ENCODE measurements at places on chromosomes 2 and 18.

DNA sequence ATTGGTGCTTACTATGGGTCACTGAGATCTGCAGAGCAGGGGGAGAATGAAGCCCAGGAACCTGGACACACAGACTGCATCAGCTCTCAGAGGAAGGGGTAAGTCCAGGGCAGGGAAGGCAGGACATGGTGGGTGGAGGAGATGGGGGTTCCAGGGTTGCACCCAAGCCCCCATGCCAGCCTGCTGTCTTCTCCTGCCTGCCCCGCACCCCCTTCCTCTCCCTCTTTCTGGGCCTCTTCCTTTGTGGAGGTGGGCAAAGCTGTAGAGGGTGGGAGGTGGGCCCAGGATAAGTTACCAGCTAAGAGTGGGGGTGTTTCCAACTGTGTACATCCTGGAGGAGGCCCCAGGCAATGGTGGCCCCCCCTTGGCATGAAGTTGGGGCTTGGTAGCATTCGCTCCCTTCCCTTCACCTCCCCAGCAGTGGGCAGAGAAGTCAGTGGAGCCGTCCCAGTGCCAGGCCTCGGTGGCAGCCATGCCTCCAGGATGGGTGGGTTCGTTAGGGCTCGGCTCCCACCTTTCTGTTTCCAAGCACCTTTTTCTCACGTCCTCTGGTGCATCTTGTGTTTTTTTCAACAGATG is 132.2 kb downstream of the CLIP4 start:
- no peak for DNase-seq

- no peak for DNase-seq
Measured at GRCh38 chr18:70430501-70431173, 141.8 kb downstream of the SOCS6 start.

GRCh38 chr2:1430491-1430890 is 17.2 kb downstream of the TPO start:
- no peak for DNase-seq

- DNase-seq, result no peak
Measured at GRCh38 chr2:65096948-65097347, 33.0 kb downstream of the RAB1A start.

DNA sequence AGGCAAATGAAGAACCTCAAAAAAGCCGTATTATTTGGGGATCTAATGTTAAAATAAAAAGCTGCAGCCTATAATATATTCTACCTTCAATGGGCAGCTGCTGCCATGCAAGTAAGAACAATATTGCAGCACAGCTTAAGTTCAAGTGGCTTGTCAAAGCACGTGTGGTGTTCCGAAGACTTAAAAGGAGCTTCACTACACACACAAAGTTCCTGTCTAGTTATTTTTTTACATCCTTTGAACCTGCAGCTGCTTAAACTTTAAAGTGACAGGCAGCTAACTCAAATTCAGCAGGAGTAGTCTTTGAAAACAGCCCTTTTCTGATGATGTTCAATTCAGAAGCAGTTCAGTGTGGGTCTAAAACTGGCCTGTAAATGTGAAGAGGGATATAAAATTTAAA is 85.8 kb upstream of the XIRP2 start:
- no peak for DNase-seq

DNA sequence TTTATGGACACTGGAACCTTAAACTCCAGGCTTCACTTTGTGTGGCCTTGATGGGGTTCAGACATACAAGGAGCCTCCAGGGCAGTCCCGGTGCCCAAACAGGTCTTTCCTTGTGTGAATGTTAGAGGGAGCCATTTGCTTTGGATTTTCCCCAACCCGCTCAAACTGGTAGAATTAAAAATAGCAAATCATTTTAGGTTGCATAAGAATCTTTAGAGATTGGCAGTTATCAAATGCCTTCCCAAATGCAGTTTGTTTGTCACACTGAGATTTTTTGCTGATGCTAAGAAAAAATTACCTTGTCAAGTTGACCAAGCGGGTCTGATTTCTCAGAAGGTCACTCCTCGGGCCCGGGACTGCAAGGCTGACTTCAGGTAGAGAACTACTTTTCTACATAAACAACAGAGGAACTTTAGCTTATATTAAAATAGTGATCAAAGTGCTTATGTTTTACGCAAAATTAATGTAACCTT is 36.4 kb downstream of the ATP6V1C2 start:
- DNase-seq, result no peak

DNA sequence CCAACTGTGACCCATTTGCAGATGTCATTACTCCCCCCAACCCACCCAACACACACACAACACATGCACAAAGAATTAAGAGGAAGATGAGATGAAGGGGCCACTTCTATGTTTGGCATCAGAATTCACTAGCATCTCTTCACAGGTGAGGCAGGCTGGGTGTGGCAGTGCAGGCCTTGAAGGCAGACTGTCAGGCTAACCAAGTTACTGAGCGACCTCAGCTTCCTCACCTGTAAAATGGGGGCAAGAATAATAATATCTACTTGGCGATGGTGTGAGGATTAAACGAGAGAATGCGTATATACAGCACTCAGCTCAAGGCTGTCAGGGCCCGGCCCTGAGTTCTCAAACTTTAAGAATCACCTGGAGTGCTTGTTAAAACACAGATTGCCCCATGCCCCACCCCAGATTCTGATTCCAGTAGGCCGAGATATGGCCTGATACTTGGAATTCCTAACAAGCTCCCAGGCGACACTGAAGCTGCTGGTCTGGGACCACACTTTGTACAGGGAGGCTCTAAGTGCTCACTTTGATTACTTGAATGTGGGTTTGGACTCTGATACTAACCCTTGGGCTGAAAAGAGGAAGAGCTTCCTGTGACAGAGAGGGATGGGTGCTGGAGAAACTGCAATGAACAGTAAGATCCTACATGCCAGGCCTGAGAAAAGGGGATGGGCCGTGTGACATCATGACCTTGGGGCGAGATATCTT is 1.1 kb downstream of the ACTG2 start:
- DNase-seq, result no peak

DNA sequence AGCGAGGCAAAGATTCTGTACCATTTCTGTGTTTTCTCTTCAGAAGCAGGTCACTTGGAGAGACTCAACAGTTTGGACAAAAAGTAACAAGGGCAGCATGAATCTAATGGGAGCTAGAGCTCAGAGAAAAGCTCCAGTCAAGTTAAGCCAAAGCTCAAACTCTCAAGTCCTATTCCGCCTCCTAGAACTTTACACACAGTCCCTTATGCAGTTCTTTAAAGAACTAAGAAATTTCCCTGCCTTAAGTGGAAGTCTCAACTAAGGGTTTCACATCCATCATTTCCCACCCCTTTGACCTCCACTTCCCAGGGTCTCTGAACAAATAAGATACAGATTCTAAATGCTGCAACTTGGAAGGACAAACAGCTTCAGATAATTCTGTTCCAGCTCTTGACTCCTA is 121.3 kb upstream of the RNU4ATAC start:
- DNase-seq, result no peak

All from GM12892 (cell line).